ENCODE measurements at places on chromosomes 3 and 15.
A peak's percentile ranks its signal among the peaks of the same experiment; 100 is the strongest.

DNA sequence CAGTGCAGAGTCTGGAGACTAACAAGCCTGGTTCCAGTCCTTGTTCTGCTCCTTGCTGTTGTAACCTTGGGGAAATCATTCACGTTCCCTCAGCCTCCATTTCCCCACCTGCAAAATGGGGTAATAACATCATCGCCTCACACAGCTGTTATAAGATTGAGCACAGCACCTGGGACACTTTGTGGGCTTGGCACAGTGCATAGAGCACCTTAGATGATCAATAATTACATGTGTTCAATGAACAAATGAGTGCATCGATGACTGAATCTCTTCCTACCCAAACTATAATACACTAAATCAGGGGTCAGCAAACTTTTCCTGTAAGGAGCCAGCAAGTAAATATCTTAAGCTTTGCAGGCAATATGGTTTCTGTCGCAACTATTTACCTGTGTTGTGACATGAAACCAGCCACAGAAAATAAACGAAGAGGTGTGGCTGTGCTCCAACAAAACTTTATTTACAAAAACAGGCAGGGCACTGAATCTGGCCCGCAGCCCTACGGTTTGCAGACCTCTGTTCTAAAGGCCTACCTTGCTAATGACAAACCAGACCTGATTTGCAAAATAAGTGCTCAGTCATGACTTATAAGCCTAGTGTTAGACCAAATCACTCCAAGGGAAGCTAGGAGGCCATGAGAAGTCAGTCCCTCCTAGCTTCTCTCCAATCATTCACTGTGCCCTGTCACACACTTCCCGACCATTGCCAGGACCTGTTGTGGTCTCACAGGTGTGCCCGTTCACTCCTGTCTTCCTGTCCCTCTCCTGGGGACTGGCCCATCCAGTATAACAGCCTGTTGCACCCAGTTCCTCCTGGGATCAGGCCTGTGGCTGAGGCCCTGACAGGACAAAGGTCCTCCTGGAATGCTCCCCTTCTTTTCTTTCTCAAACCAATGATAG, 149.4 kb upstream of the WNT5A start:
- DNase-seq: no peak

DNA sequence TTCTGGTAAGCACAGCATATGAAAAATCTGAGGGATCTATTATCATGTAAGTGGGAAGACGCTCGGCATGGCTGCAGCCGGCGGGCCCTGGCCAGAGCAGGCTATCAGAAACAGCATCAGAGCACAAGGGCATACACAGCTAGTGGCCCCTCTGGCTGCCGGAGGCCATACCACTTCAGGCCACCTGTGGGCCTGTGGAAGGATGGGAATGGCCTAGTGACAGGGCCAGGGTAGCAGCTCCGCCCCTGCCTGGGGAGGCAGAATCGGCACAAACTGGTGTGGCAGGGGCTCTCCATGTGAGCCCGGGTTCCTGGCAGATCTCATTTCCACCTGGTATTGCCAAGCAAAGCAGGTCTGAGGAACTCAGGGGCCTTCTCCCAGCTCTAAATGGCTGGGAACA, 46.4 kb downstream of the SH3BP5 start:
- no peak for DNase-seq

GRCh38 chr3:187183210-187183862, 13.9 kb upstream of the RTP1 start:
- no peak for DNase-seq

- DNase-seq: no peak
Observed at GRCh38 chr3:47664519-47664918, 85.9 kb upstream of the CSPG5 start.

DNA sequence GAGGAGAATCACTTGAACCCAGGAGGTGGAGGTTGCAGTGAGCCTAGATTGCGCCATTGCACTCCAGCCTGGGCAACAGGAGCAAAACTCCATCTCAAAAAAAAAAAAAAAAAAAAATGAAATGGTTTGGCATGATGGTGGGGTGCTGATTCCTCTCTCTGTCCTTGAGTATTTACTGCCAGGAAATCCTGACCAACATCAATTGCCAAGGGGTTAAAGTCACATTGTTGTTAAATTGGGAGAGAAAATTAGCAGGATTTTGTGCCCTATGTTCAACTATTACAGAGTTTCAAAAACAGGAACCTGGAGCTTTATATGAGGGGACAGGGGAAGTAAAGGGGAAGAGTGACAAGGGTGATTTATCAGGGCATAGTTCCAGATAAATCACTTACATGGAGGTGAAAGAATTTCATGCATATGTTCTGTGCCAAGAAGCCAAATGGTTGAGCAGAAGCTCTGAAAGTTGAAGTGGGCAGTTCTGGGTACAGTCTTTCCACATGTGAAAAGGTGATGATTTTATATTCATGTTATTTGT, 70.5 kb upstream of the TSEN2 start:
- no peak for DNase-seq

- DNase-seq: peak; percentile 62
Observed at GRCh38 chr15:40047415-40048210, 8.6 kb upstream of the SRP14 start.

DNA sequence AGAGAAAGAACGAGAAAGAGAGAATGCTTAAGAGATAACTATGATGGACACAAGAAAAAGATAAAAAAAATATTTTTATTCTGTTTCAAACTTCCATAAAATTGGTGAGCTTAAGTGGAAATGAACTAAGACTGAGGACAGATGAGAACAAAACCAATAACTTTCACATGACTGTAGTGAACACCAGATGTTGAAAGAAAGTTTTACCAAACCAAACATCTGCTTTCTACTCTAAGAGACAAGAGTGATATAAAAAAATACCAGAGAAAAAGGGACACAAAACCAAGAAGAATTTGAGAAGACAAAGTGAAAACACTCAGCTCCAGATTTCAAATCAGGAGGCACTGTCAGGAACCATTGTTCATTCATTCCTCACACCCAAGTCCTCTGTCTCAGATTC, 147.9 kb downstream of the IMPG2 start:
- no peak for DNase-seq

DNA sequence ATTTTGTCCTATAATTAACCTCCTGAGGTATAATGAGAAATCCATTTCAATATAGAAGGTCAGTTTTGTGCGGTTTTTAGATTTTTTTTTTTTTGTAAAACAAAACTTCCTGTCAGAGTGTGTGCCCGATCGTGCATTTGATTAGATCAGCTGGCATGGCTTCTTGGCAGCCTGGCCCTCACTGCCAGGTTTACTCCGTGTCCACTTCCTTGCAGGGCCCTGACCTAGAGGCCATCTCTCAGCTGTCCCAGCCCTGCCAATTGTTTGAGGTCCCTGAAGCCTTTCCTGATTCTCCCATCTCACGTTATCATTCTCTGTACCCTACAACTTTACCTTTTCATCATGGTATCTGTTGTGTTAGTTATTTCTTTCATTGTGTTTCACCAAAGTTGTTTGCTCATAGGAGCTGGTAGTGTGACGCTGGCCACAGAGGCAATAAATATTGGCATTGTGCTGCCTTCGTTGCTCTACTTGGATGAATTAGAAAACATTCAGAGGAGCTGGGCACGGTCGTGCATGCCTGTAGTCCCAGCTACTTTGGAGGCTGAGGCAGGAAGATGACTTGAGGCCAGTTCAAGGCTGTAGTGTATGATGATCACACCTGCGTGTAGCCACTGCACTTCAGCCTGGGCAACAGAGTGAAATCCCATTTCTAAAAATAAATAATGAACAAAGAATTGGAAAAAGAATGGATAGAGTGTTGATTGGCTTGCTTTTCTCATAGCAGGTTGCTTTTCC, 202.0 kb downstream of the GHSR start:
- no peak for DNase-seq

DNA sequence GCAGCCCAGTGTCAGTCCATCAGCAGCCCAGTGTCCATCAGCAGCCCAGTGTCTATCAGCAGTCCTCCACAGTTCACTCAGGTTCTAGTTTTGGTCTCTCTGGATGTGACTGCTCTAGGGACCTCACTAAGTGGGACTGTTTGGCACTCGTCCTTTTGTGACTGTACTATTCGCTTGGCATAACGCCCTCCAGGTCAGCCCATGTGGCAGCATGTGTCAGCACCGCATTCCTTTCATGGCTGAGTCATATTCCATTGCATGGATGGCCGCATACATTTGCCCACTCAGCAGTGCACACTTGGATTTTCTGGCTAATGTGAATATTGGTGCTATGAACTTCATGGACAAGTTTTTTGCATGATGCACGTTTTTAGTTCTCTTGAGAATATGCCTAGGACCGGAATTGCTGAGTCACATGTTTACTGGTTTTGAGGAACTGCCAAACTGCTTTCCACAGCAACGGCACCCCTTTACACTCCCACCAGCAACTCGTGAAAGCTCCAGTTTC, 16.4 kb downstream of the CHST13 start:
- no peak for DNase-seq

GRCh38 chr3:71528816-71529215, 54.7 kb downstream of the FOXP1 start:
- DNase-seq: no peak

- no peak for DNase-seq
Observed at GRCh38 chr3:23880703-23881339, 36.0 kb downstream of the NKIRAS1 start.

DNA sequence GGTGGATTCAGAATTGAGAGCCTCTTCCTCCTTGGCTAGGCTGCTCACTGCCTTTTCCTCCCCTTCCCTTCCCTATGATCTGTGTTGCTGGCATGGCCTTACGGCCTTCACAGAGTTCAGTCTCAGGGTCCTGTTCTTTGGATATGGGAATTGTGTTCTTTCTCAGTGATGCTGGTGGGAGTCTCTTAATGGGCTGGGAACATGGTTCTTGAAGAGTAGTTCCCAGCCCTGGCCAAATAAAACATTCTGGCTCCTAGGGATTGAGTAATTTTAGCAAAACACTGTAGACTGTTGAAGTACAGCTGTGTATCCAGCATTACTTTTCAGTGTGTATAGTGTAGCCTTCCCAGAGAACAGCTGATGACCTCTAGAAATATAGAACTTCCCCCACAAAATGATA, 22.6 kb upstream of the FILIP1L start:
- no peak for DNase-seq
